Activated CD4-positive, alpha-beta T cell treated with anti-CD3 and anti-CD28 coated beads for 4 hours (primary cell): ENCODE measurements at places on chromosomes 16 and 17.

DNA sequence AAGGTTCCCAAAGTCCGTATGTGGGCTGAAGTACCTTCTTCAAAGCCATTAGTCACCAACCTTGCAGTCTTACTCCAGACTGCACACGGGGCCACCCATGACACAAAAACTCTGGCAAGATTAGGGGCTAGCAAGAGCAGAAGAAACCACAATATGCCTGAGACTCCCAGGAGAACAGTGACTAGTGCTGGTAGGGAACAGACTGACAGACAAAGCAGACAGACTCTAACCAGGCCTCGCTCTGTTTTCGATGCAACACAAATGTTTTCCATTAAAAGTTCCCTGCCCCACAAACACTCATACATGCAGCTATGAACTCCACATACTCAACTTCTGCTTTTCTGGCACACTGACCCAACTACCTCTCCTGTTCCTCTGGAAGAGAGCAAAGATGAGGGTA is 102.2 kb downstream of the HIC1 start:
- no peak for DNase-seq

GRCh38 chr16:22665803-22666202 is 148.2 kb upstream of the HS3ST2 start:
- DNase-seq, result no peak

GRCh38 chr17:63477480-63478440 is 899 bp downstream of the ACE start:
- no peak for DNase-seq

DNA sequence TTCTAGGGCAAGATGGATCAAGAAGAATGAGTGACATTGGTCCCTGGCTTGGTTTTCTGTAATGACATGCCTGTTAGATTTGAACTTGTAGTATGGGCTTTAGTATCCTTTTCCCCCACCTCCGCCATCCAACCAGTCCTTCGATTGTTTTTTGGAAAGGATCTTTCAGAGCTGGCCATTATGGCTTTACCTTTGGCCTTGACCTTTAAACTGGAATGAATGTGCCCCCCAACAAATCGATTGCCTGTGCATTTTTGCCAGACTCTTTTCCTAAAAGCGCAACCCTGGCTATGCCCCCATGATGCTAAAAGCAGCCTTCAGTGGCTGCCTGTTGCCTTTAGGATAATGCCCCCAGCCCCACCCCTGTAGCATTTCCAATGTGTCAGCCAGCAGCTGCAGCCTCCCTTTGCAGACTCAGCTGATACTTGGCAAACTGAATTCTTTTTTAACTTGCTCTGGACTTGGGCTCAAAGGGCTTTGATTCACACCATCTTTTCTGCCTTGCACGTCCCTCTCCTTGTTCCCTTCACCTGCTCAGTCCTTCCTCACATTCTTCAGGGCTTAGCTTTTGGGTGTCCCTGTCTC is 4.0 kb downstream of the GPRC5C start:
- DNase-seq, result no peak

DNA sequence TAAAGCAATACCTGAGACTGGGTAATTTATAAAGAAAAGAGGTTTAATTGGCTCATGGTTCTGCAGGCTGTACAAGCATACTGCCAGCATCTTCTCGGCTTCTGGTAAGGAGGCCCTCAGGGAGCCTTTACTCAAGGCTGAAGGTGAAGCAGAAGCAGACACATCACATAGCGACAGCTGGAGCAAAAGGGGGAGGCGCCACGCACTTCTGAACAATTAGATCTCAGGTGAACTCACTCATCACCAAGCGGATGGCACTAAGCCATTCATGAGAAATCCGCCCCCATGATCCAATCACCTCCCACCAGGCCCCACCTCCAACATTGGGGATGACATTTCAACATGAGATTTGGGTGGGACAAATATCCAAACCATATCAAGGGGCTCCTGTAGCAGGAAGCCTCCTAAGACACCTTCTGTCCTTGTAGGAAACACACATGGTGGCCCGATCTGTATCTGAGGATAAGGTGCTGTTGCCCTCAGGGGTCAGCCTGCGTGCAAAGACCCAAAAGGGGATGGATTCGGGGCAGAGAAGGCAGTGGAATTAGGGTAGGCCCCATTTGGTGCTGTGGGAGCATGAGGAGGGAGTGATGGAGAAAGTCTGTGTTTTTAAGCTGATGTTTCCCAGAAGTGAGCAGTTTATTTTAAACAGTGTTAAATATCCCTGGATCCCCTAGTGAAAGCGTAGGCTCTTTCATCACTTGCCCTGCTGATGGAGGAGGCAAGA is 23.0 kb downstream of the IL21R start:
- DNase-seq, result peak; percentile 0

- peak; percentile 89 for DNase-seq
Measured at GRCh38 chr16:57041182-57042156, 50.9 kb upstream of the CPNE2 start.

DNA sequence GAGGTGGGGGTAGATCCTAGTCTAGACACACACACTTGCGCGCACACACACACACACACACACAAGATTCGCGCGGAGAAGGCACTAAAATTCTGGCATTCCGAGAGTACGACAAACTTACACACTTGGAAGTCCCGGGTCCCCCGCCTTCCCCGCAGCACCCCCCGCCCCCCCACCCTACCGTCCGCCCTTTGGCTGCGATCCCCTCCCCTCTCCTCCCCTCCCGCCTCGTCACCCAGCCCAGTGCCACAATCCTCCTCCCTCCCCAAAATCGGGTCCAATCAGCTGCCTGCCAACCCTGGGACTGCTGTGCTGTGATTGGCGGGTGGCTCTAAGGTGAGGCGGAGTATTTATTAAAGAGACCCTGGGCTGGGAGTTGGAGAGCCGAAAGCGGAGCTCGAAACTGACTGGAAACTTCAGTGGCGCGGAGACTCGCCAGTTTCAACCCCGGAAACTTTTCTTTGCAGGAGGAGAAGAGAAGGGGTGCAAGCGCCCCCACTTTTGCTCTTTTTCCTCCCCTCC is at the start of gene SOX9:
TSS of gene SOX9 (plus strand) at position 379 of the 522 bp plus-strand sequence. CDS start 372 bp downstream, outside the sequence.
- no peak for DNase-seq

- no peak for DNase-seq
Measured at GRCh38 chr17:9401434-9401833, 174.2 kb downstream of the STX8 start.

DNA sequence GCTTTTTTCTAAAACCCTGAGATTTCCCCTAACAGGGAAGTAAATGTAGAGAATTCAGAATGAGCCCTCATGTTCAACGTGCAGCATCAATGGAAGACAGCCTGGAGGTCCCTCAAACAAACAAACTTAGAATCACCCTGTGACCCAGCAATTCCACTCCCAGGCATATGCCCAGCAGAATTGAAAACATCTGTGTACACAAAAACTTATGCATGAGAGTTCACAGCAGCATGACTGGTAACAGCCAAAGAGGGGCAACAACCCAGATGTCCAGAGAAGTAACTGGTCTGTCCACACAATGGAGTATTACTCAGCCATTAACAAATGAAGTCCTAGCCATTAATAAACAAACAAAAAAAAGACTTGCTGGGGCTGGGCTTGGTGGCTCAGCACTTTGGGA is 252.7 kb downstream of the PARN start:
- no peak for DNase-seq

GRCh38 chr16:89759746-89760340 is 38.5 kb downstream of the ZNF276 start:
- no peak for DNase-seq

DNA sequence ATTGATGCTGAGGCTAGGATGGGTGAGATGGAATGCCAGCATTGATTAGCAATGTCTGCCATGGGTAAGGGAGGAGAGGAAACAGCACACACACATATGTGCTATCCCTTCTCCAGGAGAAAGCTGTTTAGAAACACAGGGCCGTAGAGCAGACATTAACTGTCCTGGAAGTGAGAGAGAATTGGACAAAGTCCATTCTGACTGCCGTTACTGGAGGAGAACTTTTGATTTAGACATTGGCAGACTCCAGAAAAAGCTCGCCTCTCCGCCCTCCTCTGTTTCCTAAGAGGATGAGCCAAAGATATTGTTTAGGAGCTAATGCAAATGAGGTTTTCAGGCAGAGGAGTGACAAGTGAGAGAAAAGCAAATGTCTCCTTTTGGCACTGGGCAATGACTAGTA is 237.0 kb downstream of the HAPSTR1 start:
- no peak for DNase-seq

GRCh38 chr16:59210955-59211541 is 476.9 kb upstream of the GOT2 start:
- DNase-seq, result no peak

DNA sequence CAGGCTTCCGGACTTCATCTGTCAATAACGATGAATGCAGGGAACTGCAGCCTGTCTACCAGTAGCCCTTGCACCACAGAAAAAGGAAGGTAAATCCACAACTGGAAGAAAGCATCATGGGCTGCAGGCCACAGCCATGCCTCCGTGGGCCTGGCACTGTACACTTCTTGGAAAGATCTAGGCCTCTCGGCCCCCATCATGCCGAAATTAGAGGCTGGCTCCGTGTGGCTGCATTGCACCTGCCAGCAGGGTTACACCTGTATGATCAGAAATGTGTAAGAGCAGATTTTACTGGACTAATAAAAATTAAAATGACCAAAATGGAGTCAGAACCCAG is 52.2 kb downstream of the SDK2 start:
- DNase-seq, result no peak

DNA sequence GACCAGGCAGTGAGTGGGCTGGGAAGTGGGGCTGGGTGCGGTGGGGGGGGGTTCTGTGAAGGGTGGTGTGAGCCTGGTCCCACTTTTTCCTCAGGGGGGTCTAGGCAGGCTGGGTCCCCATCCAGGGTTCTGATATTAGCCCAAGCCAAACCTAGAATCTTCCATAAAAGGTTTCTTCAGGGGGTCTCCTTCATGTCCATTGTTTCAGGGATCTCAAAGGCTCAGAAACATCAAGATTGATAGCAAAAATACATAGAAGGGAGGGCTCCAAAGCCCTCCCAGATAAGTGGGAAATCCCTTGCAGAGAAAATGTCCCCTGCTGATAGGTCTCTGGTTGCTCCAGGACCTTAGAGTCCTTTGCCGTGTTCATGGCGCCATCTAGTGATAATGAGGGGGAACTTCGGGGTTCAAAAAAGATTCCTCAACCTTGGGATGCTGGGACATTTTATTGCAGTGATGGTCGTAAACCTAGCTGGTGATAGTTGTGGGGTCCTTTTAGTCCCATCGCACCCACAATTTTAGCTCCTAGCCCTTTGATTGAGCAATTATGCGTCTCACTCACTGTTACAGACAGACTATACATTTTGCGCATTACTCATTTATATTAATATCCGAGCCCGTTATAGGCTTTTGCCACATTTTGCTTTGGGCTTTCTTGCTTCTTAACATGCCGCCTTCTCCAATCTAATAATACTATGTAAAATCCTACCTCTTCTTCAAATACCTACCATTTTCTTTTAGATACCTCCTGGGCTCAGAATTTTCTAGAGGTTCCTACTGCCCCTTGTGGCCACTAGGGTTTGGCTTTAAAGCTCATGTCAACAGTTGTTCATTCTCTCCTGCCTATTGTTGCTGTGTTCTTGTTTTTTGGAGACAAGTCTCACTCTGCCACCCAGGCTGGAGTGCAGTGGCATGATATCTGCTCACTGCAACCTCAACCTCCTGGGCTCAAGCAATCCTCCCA is 35.1 kb downstream of the IGF2BP1 start:
- peak; percentile 20 for DNase-seq

GRCh38 chr16:4115949-4116318 is 308 bp downstream of the ADCY9 start:
- DNase-seq, result no peak

- DNase-seq, result no peak
Measured at GRCh38 chr16:88846088-88846487, 10.7 kb downstream of the GALNS start.

DNA sequence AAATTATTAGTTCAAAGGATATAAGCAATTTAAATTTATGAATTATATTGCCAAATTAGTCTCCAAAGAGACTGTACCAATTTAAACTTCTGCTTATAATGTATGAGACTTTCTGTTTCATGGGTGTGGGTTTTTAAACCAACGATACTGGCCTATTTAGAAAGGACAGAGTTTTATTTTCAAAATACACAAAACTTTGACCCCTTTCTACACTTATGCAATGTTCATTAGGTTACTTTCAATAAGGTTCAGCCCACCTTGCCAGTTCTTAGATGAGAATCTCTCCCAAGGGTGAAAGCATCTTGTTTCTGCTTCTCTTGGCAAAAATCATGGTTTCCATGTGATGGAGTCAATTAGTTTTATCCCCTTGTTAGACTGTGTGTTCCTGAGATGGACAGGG is 84.7 kb downstream of the MYO1D start:
- no peak for DNase-seq

- no peak for DNase-seq
Measured at GRCh38 chr17:39569126-39569525, 38.6 kb downstream of the NEUROD2 start.

DNA sequence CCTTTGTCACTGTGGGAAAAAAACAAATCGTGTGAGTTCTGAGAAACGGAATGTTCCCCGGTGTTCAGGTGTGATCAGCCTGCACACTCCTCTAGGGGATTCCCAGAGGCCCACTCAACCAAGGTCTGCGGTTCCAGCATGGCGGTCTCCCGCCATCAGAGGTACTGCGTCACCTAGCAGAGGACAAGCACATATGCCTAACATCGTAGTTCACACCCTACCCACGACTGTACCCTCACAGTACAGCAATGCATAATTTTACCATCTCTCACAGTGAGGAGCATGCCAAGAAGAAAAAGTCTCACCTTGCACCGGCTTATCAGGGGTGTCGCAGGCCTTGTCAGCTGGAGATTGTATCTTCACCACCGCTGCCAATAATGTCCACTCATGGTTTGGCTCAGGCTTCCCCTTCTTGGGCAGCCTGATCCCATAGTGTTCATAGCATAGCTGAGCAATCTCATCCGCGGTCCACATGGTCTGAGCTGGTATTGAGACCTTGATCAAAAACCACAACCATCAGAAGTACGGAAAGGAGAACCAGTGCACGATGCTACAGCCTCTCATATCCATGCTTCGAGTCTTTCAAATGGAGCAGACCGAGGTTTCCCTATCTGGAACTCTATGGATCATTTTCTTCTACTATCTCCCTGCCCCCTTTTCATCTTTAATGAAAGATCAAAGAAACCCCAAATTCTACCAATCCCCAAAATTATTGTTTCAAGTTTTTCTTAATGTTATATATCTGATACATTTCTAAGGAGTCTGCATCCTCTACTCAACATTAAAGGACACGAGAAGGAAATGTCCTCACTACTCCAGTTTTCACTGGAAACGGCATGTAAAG is 2.5 kb downstream of the ADAT1 start:
- DNase-seq, result peak; percentile 37

- no peak for DNase-seq
Measured at GRCh38 chr16:13099822-13100221, 198.4 kb downstream of the SHISA9 start.

DNA sequence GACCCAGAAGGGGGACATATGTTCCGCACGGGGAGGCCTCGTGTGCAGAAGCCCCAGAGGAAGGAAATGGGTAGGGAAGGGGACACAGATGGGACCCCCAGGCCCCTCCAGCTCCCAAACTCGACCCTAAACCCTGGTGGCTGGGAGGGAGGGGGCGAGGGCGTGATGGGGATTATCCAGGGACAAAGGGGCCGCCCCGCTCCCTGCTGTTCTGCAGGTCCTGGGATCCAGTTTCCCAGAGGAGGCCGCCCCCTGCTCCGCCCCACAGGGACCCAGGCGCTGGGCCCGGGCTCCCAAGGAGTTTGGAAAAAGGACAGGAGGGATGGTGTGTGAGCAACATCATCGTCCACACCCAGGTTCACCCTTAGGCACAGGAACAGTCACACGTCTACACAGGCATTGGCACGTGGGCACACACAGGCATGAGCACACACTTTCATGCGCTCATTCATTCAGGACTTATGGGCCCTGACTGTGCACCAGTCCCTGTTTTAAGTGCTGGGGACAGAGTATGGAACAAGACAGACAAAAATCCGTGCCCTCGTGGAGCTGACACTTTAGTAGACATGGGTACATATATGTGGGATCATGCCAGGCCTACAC is 12.8 kb upstream of the FBXL19 start:
- no peak for DNase-seq

GRCh38 chr17:57419940-57420550 is 163.7 kb downstream of the MSI2 start:
- DNase-seq, result no peak
